ENCODE measurements at places on chromosomes 6 and 20.

DNA sequence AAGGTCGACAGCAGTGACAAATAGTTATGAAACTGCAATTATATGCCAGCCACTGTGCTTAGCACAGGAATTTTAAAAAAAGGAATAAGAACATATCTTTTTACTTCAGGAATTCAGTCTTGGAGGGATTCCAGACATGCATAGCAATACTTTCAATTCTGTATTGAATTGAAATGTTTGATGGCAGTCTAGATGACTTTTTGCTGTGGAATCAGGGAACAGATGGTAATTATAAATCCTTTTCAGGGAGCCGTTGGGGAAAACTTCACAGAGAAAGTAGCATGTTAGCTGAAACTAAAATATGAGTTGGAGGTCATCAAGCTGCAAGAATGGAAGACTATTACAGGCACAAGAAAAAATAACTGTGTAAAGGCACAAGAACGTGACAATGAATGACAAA lies 74.8 kb downstream of the IMPG1 start:
- DNase-seq: no peak

GRCh38 chr20:46682063-46682821 lies 7.0 kb downstream of the TP53RK start:
- no peak for DNase-seq

DNA sequence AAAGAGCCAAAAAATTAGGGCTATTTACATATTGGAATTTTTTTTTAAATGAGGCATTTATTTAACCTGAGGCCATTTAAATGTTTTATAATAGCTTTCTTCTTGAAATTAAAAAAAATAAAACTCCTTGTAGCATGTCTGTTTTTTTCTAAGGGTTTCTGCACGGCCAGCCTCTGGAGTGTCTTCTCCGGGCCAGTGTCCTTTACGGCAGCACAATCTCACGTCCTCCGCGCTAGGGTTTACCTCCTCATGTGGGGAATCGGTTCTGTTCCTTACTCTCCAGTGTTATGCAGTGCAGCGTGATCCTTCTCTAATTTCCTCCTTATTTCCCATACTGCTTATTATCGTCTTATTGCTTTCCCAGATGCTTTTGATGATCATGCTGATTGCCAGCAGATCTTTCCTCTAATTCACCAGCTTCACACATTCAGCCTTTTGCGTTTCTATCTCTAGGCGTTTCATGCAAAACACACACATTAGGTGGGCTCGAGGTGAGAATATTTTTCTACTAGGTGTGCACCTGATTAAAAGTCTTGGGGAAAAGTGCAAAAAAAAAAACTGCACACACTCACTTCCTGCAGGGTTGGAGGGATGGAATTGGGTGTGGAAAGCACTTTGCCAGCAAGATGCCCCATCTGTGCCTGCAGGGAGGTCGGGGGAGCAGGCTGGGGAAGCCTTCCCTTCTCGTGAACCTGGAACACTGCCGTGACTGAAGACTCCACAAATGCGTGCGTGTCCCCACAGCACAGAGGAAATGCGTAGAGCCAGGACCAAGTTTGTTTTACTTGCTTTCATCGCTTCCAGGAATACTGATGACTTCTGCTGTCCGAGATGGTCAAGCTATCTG lies 56.1 kb downstream of the PSMG4 start:
- DNase-seq: no peak

GRCh38 chr20:11912013-11912658 lies 5.6 kb upstream of the BTBD3 start:
- no peak for DNase-seq

DNA sequence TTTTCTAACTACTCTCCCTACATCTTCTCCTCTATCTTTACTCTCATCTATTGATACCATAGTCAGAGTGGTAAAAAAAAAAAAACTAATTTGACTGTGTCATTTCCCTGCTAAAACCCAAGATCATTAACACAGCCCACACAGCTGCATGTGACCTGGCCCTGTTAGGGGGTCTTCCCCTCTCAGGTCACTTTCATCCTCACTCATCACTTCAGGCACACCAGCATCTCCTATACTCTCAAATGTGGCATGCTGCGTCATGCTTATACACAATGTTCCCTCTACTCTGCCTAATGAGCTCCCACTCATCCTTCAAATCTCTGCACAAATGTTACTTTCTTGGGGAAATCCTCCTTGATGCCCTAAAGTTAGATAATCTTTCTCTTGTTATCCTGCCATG lies 86.8 kb downstream of the CDK19 start:
- DNase-seq: no peak

- DNase-seq: no peak
Observed at GRCh38 chr20:24670341-24670872, 201.0 kb downstream of the SYNDIG1 start.

DNA sequence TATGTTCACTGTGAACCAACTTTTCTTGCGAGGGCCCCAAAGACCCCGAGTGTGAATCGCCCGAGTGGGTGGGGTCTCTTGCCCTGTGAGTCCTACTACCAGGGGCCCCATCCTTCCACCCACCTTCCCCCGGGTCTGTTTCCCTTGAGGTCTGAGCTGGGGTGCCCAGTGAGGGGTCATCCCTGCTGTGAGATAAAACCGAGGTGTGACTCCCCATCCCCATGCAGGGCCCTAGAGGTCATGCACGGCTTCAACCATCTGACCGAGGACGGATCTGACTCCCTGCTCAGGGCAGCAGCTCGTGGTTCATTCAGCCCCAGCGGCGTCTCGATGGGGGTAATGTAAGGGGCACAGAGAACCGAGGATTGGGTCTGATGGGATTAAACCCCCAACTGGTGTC lies 103.1 kb upstream of the SULF2 start:
- DNase-seq: no peak

DNA sequence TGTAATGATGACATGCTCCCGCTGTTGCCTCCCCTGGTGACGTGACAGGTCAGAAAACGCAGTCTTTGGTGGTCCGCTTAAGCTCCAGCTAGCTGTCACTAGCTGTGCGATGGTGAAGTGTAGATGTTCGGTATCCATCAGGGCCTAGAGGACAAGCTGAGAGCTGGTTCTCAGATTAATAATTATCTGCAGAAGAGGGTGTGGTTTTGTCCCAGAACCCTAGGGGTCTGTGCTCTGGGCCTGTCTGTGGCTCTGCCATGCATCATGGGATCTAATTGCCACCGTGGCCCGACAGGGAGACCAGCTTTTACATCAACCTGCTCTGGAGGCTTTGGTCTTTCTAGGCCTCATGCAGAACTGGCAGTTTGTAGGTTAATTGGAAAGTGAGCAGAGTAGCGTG lies 34.1 kb downstream of the ERMARD start:
- no peak for DNase-seq

GRCh38 chr6:169899481-169900145 lies 148.2 kb downstream of the ERMARD start:
- DNase-seq: no peak

DNA sequence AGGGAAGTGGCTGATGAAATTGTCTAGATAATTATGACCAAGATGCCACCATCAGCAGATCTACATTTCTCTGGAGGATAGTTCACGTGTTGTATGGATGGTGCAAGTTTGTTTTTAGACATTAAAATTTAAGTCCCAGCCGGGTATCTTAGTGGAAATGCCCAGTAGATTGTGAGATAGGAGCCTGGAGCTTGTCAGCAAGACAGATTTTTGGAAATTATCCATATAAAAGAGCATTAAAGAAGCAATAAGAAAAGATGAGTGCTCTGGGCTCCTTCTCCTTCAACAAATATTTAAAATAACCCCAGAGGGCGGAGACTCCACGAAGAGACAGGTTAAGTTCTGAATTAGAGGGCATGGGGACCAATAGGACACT lies 47.6 kb upstream of the SMLR1 start:
- DNase-seq: no peak

DNA sequence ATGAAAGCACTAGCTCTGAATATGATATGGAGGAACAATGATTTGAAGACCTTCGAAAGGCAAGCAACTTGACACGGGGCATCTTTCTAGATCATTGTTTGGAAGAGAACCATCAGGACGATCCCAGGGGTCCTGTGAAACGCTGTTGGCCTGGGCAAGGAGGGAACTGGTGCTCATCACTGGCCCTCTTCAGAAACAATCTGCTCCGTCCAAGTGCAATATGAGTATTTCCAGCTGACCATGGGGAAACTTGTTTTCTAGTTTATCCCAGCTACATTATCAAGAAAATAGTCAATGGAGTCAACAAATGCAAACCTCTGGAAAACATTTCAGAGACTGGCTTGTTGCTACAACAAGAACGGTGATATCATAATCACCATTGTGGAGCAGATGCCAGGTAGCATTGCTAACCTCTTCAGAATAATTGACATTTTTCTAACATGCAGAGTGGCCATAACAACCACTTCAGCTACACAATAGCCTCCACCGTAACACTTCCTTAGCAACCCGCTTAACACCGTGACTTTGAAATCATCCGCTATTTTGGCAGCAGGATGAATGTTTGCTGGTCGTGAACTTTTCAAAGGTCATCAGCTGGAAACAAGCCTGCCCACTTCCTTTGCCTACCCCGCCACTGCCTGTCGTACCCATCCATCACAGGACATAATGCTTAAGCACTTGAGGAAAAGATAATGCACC lies 112.0 kb upstream of the PDE10A start:
- DNase-seq: no peak

DNA sequence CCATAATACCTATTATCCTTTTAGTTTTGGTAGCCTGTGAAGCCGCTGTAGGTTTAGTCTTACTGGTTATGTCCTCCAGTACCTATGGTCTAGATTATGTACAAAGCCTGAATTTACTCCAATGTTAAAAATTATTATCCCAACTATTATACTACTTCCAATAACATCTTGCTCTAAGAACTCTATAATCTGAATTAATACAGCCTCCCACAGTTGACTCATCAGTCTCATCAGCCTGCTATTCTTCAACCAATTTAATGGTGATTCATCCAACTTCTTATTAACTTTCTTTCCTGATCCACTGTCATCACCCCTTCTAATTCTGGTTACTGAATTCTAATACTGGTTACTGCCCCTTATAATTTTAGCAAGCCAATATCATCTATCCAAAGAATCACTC lies 370.3 kb upstream of the OPRM1 start:
- no peak for DNase-seq

GRCh38 chr6:34586327-34587040 lies 30.4 kb upstream of the SPDEF start:
- DNase-seq: no peak

DNA sequence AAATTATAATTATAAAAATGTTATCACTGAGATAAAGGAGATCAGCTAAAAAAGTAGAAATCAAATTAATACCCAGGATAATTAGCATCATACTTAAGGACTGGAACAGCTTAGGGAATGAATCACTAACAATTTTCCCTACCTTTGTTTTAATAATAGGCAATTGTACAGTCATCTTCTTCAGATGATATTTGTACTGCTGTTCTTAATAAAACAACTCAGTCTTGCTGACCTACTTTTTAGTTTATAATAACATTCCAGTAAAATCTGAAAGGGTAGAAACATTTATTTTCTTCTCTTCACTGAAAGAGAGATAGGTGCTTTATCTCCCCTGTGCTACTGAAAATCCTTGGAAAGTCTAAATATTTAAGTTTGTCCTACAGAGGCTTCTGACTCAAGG lies 271.2 kb upstream of the THEMIS start:
- no peak for DNase-seq

GRCh38 chr6:141107591-141108160 lies 1025.0 kb upstream of the GJE1 start:
- no peak for DNase-seq

- no peak for DNase-seq
Observed at GRCh38 chr6:73011945-73012344, 213.4 kb downstream of the KHDC1L start.

DNA sequence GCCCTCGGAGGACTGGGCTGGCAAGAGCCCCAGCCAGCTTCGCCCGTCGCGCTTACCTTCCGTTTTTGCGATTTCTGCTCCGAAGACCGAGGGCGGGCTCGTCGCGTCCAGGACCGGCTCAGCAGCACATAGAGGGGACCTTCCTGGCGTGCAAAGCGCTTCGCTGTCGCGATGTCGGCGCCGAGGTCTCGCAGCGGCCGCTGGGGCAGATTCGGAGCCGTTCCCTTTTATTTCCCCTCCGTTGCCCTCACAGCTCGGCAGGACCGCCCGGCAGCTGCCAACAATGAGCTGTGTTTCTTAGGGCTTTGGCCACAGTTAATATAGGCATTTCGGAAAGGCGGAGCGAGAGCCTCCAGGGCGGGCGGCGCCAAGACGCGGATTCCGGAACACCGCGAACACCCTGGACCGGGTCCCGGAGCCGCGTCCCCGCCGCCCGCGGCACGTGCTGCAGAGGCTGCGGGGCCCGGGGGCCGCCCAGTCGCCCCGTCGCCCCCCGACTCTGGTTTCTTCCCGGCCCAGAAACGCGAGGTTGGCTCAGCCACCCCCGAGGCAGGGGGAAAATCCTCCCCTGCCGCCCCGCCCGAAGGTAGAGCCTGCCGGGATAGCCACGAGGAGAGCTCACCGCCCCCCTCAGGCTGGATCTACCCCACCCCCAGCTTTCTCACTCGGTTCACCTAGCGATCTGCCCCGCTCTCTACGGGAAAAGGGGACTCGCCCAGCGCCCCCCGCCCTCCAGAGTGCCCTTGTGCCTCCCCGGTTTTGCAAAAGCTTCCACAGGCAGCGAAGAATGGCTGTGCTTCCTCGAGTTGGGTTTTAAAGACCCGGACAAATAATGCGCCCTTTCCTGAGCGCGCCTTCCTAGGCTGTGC lies at the start of gene CITED2:
Gene CITED2, minus strand, starts transcription at position 292 of the 869 bp plus-strand sequence. CDS start 704 bp downstream, outside the sequence.
- peak; percentile 92 for DNase-seq
